ENCODE measurements at places on chromosomes 11 and 22. TPM values are rescaled to one million over a fixed set of nuclear protein-coding genes. Genes with fewer than 3 reads are reported as not detected.
A peak's percentile ranks its signal among the peaks of the same experiment; 100 is the strongest.

DNA sequence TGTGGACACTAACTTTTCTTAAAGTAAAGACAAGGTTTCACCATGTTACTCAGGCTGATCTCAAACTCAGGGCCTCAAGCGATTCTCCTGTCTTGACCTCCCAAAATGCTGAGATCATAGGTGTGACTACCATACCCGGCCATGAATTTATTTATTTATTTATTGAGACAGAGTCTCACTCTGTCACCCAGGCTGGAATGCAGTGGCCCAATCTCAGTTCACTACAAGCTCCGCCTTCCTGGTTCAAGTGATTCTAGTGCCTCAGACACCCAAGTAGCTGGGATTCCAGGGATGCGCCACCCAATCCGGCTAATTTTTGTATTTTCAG, 29.7 kb upstream of the PCF11 start:
- DNase-seq: no peak
- H3K36me3 ChIP-seq: no peaks in the 10 kb centered on the region
- no peak overlapping the region for H3K27ac ChIP-seq
- H3K27me3 ChIP-seq: no peaks in the 10 kb centered on the region
- no peak overlapping the region for H3K4me3 ChIP-seq

- no peak overlapping the region for H3K4me3 ChIP-seq
- H3K36me3 ChIP-seq: no peaks in the 10 kb centered on the region
- H3K27ac ChIP-seq: no peak overlapping the region
- no peak for DNase-seq
- no peaks in the 10 kb centered on the region for H3K27me3 ChIP-seq
Measured at GRCh38 chr11:123203934-123204333, 8.9 kb upstream of the CLMP start.

- H3K4me3 ChIP-seq: no peak overlapping the region
- no peak overlapping the region for H3K27ac ChIP-seq
- H3K4me1 ChIP-seq: no peaks in the 10 kb centered on the region
- H3K36me3 ChIP-seq: no peaks in the 10 kb centered on the region
- H3K27me3 ChIP-seq: no peaks in the 10 kb centered on the region
Measured at GRCh38 chr11:86388198-86388597, 13.5 kb downstream of the CCDC81 start.

DNA sequence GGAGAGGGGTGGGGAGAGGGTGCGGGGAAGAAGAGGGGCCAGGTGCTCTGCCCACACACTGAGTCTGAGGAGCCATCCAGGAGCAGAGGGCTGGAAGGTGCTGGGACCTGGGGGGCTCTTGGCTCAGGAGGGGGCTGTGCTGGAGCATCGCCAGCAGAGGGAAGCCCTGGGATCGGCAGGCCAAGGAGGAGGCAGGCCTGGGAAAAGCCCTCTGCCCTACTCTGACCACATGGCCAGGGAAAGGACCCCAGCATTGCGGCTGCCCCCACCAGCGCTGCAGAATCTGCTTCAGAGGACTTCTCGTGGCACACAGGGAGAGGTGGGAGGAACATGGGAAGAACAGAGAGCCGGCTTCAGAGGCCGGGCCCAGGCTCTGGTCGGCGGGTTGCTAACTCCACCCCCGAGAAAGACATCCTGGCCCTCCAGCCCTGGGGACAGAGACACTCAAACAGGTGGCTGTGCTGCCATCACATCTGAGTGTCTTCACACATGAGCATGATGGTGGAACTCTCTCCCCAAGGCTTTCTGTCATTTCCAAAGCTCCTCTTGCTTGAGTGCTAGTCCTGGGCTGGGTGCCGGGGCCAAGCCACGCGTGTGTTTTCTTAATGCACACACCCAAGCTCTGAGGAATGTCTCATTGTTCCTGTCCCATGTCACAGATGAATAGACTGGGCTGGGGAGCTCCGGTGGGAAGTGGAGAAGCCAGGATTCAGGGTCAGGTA, 1378.0 kb downstream of the BRD1 start:
- no peak overlapping the region for H3K4me3 ChIP-seq
- H3K4me1 ChIP-seq: no peaks in the 10 kb centered on the region
- no peak overlapping the region for H3K27ac ChIP-seq
- peaks cover 6% of the 10 kb centered on the region for H3K27me3 ChIP-seq
- no peak for DNase-seq

- peaks cover 13% of the 10 kb centered on the region for H3K4me1 ChIP-seq
- no peaks in the 10 kb centered on the region for H3K36me3 ChIP-seq
- no peaks in the 10 kb centered on the region for H3K27me3 ChIP-seq
- peak overlapping the region; percentile 40 for H3K4me3 ChIP-seq
- DNase-seq: no peak
- H3K27ac ChIP-seq: peak overlapping the region; percentile 77
Measured at GRCh38 chr11:104967534-104968354, 630 bp downstream of the CASP4 start.

The PACSIN2 gene
- 60.7 TPM for total RNA-seq

The HBG1 gene
- not detected for total RNA-seq

GRCh38 chr22:44403166-44403565, 90.4 kb upstream of the SHISAL1 start:
- no peak overlapping the region for H3K27ac ChIP-seq
- no peak for DNase-seq
- H3K4me1 ChIP-seq: no peaks in the 10 kb centered on the region
- no peaks in the 10 kb centered on the region for H3K27me3 ChIP-seq
- no peak overlapping the region for H3K4me3 ChIP-seq
- H3K36me3 ChIP-seq: no peaks in the 10 kb centered on the region

GRCh38 chr11:134582770-134583095, 170.7 kb upstream of the B3GAT1 start:
- H3K4me3 ChIP-seq: no peak overlapping the region
- H3K4me1 ChIP-seq: peaks cover 28% of the 10 kb centered on the region
- DNase-seq: no peak
